ENCODE measurements at places on chromosomes 1 and 21.

DNA sequence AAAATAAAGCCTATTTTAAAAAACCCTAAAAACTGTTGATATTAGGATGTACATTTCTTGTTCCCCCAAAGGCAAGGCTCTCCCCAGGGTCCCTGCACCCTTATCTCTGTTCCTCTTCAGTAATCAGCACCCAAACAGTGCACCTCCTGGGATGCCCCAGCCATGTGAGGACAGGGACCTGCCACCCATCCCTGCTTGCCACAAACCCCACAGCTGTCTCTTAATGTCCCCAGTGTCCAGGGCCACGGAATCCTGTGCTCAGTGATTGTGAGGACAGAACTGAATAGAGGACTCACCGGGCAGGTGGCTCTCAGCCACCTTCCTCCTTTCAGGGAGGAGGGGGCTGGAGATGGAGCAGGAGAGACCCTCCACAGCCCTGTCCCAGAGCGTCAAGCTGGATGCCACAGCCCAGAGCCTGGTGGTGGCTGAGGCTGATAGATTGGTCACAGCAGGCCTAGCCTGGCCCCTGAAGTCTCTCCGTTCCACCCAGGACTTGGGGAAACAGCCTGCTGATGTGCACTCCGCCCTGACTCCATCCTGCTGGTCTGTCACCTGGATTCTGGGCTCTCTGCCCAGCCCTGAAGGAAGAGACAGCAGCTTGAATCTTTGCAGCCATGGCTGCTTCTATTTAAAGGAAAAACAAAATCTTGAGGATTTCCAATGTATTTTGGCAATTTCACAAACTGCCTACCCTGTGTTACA lies 23.1 kb downstream of the RNF187 start:
- no peak for DNase-seq

- no peak for DNase-seq
Observed at GRCh38 chr1:97461782-97462181, 459.1 kb downstream of the DPYD start.

DNA sequence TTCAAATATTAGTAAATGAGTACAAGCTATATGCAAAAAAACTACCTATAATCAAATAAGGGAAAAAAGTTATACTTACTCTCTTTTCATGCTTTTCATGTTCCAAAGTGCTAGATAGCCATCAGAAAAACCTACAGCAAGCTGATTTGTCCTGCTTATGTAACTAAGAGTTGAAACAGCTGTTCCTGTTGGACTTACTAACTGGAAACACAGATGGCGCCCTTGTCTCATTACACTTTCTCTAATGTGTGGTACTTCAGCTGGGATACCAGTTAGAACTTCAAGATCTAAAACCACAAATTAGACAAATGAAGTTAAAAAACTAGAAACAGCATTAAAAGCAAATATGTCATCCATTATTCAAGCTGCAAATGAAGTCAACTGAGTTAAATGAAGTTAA lies 24.3 kb downstream of the AHCTF1 start:
- DNase-seq = no peak

GRCh38 chr21:33490991-33491372 lies 534 bp downstream of the DNAJC28 start:
- no peak for DNase-seq

- no peak for DNase-seq
Observed at GRCh38 chr1:233928123-233928522, 23.6 kb downstream of the SLC35F3 start.

GRCh38 chr21:42455196-42455595 lies 40.8 kb downstream of the RSPH1 start:
- no peak for DNase-seq

- DNase-seq = no peak
Observed at GRCh38 chr1:171350594-171350993, 36.6 kb downstream of the FMO4 start.

DNA sequence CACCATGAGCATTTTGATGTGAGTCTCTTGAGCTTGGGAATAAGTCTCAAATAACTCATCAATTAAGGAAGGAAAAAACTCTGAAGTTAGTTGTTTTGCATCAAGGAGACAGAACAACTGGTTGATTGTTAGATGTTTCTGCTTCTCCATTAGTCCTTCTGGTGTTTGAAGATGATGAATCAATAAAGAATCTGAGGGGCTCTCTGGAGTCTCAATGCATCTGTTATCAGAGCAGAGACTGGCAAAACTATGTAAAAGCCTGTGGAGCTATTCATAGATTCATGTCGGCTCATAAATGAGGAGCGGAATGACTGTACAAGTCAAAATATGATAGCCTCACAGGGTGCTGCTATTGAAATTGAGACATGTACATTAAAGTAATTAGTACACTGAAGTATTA lies 73.3 kb upstream of the ZC3H11B start:
- no peak for DNase-seq

DNA sequence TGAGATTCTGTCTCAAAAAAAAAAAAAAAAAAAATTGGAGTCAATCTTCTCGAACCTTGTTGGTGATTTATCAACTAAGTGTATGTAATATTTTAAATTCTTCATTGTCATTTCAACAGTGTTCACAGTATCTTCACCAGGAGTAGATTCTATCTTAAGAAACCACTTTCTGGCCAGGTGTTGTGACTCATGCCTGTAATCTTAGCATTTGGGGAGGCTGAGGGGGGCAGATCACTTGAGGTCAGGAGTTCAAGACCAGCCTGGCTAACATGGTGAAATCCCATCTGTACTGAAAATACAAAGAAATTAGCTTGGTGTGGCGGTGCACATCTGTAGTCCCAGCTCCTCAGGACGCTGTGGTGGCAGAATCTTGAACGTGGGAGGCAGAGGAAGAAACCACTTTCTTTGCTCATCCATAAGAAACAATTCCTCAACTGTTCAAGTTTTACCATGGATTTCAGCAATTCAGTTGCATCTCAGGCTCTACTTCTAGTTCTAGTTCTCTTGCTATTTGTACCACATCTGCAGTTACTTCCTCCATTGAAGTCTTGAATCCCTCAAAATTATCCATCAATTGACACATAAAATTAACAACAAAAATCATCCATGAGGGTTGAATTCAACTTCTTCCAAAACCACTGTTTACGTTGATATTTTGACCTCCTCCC lies 30.4 kb upstream of the EYA3 start:
- DNase-seq = no peak

DNA sequence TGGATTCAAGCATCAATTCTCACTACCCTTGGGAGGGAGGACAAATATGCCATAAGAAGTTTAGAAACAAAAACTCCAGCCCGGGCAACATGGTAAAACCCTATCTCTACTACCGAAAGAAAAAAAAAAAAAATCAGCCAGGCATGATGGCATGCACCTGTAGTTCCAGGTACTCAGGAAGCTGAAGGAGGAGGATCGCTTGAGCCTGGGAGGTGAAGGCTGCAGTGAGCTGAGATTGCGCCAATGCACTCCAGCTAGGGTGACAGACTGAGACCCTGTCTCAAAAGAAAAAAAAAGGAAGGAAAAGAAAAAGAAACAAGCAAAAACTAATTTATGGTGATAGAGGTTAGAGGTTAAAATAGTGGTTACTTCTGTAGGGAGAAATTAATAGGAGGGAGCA lies 9.6 kb downstream of the ZNF644 start:
- DNase-seq = no peak

DNA sequence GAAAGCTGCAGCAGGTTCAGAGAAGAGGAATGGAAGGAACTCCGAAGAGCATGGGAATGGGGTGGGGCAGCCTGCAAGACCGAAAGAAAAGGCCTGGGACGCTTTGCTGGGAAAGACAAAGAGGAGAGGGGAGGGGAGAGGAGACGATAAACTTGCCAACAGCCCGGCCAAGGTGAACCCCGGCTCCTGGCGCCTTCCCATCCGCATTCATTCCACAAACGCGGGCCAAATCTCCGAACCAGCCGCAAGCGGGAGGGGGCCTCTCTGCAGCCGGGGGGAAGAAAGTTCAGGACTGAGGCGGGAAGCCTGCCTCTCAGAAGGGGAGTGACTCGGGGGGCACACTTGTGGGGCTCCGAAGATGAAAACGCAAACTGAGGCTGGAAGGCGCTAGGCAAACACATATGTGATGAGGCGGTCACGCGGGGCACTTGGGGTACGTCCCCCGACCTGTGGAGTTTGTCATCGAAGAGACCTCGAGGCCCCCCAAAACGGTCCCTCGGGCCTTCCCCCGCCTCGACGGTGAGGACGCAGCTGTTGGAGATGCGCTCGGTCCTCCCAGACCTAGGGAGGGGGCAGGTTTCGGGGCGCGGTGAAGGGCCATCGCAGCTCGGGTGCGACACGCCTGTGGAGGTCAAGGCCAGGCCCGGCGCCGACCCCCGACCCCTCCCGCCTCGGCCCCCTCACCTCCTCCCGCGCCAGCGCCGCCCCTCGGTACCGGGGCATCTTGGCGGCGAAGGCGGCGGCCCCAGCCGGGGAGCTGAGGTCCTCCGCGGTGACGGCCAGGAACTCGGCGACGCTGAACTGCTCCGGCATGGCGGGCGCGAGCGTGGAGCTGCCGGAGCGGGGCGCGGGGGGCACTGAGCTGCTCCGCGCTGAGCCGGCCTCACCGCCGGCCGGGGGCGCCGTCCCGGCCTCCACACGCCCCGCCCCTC lies at the start of gene ASAP3:
Gene ASAP3 (minus strand): TSS at position 859 of the 932 bp plus-strand sequence. CDS start 46 bp downstream, at position 813.
- peak; percentile 4 for DNase-seq

- no peak for DNase-seq
Observed at GRCh38 chr1:183327434-183328290, 90.5 kb downstream of the NMNAT2 start.

GRCh38 chr1:218565377-218565776 lies 220.2 kb downstream of the TGFB2 start:
- DNase-seq = no peak

DNA sequence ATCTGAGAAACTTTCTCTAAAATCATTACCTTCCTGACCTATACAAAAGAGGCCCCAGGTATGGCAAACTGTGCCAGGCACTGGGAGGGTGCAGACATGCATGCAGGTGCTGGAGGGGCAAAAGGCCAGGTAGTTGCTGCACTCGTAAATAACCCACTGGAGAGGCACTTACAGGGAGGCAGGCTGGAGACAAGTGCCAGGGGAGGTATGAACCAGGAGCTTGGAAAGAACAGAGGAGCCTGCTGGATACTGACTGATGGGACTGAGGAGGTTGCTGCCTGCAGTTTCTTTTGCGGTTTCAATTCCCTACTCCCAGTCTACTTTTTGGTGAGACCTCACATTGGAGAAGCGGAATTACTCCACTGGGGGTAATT lies 113.9 kb downstream of the DSCAM start:
- no peak for DNase-seq

DNA sequence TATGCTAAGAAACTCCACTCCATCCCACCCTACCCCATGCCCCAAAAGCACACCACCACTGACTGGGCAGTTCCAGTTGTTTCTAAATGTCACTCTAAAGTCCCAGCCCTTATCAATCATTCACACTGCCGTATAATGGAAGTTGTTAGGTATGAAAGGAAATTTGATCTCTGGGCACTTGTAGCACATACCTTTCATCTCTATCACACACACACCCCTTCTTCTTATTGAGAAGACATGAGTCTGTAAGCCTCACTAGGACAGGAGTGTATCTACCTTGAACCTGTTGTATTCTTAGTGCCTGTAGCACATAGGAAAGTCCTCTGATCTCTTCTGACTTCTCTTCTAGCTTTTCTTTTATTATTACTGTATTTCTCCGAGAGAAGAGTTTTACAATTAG lies 22.3 kb upstream of the DHX9 start:
- no peak for DNase-seq

DNA sequence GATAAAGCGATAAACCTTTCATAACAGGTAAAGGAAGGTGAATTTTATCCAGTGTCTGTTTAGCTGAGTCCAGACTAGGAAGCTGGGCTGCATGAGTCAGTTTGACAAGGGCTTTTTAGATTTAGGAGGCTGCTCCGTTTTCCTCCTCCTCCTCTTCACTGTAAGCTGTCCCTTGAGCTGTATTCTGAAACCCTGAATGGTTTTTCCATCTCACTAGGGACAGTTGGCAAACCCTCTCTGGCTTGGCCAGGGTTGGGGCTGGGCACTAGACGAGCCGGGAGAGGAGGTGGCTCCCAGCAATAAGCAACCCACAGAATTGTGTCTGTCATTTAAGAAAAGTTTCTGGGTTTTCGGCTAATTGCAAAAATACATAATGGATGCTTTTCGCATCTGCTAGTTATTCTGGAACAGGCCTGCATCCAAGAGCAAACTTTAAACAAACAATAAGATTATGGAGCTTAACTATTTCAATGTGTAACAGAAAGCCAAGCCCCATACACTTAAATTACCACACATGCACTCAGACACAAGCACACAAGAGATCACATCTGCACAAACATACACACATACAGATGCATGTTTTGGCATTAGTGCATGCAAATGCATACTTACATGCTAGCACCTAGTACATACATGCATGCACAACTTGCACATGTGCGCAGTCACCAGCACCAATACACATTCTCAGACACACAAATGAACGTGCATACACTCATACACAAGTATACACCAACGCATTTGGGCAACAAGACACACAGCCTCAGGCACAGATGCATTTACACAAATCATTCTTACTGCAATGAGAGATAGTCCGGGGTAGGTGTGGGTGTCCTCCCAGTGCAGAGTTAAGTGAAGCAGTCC lies 27.8 kb upstream of the FOXE3 start:
- no peak for DNase-seq

DNA sequence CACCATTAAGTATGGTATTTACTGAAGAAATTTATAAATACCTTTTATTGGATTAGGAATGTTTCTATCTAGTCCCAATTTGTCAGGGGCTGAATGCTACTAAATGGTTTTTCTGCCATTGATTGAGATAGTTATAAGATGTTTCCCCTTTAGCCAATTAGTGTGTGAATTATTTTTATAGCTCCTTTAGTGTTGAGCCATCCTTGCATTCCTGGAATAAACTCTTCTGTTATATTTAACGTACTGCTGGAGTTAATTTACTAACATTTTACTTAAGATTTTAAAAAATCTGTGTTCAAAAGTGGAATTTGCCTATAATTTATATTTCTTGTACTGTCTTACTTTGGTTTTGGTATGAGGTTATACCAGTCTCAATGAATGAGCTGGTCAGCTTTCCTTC lies 25.4 kb upstream of the LRRC3 start:
- DNase-seq = no peak

DNA sequence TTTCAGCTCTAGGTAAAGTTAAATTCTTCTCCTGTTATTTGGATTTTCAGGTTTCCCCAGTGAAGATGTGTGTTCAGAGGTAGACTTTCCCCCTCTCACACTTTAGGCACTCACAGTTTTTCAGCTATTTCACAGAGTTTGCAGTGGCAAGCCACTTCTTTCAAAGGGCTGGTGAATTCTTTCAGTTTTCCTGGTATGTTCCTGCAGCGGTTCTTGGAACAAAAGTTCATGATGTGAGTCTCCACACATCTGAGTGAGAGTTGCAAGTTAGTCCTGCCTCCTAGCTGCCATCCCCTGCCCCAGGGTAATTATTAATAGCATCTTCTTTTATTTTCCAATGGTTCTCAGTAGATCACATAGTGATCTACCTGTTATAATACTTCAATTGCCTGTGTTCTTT lies 27.3 kb upstream of the CD84 start:
- no peak for DNase-seq

GRCh38 chr1:244183037-244183436 lies 132.0 kb downstream of the ZBTB18 start:
- no peak for DNase-seq

DNA sequence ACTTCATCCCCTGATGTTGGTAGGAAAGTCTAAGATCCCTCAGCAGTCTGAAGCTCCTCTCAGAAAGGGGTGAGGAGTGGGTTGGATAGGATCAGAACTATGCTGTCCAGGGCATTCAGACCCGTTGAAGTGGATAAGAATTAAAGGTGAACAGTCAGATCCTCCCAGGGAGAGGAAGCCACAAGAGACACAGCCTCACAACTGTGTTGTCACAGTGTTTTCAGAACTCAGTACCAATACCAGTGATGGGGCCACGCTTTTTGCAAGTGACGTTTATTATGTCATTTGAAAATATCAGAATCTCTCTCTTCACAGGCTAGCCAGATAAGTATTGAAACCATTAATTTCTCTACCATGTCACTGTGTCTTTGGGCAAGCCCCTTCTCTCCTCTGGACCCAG lies 15.4 kb upstream of the EPS15 start:
- DNase-seq = no peak

All from activated T-helper 1 cell treated with anti-CD3 and anti-CD28 coated beads, Interleukin-2, amount 50 U/mL, for 16 hours (primary cell).